ENCODE measurements at places on chromosomes 16 and 17. TPM values are rescaled to one million over a fixed set of nuclear protein-coding genes. Genes with fewer than 3 reads are reported as not detected.

CAMTA2 gene
- total RNA-seq: 29.7 TPM

PRR15L gene
- 0.12 TPM for total RNA-seq

SPEM3 gene
- not detected for total RNA-seq

C16orf89 gene
- not detected for total RNA-seq

PABPN1L gene
- total RNA-seq: not detected

TOP3A gene
- 36.7 TPM for total RNA-seq

LRRC37A gene
- total RNA-seq: 0.57 TPM

GGT6 gene
- not detected for total RNA-seq

HOXB6 gene
- total RNA-seq: 4.0 TPM

RNF227 gene
- total RNA-seq: 1.4 TPM

SETD1A gene
- total RNA-seq: 23.8 TPM

SLC6A2 gene
- not detected for total RNA-seq

KRTAP4-9 gene
- not detected for total RNA-seq

ANKS4B gene
- 0.09 TPM for total RNA-seq

TSNAXIP1 gene
- 0.34 TPM for total RNA-seq

AGRP gene
- not detected for total RNA-seq

TBC1D3C gene
- not detected for total RNA-seq

PRCD gene
- total RNA-seq: not detected

ABCC6 gene
- 1.5 TPM for total RNA-seq

FN3K gene
- 9.1 TPM for total RNA-seq

SBK1 gene
- total RNA-seq: 0.44 TPM

HSD11B2 gene
- 1.7 TPM for total RNA-seq

CNTD1 gene
- total RNA-seq: not detected

ZACN gene
- 0.07 TPM for total RNA-seq

CDH5 gene
- 0.27 TPM for total RNA-seq

SSTR5 gene
- 0.25 TPM for total RNA-seq

ATP2A3 gene
- total RNA-seq: 4.6 TPM

Measured in A549 treated with RU486 at 1 μM for 4 hours (cell line).